ENCODE measurements at places on chromosomes 2 and 18. TPM values are rescaled to one million over a fixed set of nuclear protein-coding genes. Genes with fewer than 3 reads are reported as not detected.

DNA sequence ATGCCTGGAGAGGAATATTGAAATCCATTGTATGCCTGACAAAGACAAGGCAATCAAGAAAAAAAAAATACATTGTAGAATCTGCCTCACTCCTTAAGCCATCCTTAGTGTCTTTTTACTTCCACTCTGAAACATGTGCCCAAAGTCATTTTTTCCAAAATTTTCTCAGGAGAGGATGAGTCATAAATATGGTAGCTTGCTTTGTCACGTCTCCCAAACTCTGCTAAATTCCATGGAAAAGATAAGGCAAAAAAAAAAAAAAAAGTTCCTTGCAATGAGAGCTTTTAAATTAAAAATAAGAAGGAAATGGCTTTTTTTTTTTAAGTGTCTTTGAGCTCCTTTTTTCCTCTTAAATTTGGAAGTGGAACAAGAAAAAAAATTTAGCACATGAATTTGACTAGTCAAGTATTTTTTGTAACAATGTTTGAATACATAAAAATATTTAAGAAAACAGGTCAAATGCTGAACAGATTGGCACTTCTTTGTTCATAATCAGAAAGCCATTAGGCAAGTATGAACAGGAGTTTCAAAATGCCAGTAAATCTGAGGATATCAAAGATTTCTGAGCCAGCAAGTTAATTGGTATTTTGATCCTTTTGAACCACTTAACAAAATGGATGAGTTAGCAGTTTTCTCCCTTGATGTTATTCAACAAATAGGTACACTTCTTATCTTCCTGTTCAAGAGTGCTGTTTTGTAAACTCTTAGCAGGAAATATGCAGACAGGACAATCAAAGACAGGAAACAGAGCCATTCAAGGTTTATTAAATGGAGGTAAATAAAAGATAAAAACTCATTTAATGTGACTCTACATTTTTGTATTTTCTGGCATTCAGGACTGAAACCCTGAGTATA lies 247.3 kb upstream of the SP5 start:
- ATAC-seq, result no peak

The MPPE1 gene
- total RNA-seq, result 22.7 TPM

DNA sequence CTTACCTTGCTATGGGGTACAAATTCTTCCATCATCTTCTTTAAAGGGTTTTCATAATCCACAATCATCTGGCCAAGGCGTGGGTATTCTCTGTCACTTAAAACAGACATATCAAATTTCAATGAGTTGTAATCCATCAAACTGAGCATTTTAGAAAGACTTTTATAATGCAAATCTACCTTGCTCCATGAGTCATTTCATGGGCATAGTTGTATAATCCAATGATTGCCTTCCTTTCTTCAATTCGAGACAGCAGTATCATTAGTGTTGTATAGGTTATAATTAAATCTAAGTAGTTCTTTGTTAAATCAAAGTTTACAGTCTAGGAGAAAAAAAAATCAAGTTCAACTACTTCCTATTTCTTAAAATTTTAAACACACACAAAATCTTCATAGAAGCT lies 36.3 kb downstream of the NCKAP1 start:
- no peak for ATAC-seq

The ANO7 gene
- total RNA-seq, result 0.73 TPM

- peak; percentile 60 for ATAC-seq
These were observed 51.0 kb upstream of the EML4 start for GRCh38 chr2:42117923-42118753.

The DNAJC5G gene
- total RNA-seq, result 0.16 TPM

DNA sequence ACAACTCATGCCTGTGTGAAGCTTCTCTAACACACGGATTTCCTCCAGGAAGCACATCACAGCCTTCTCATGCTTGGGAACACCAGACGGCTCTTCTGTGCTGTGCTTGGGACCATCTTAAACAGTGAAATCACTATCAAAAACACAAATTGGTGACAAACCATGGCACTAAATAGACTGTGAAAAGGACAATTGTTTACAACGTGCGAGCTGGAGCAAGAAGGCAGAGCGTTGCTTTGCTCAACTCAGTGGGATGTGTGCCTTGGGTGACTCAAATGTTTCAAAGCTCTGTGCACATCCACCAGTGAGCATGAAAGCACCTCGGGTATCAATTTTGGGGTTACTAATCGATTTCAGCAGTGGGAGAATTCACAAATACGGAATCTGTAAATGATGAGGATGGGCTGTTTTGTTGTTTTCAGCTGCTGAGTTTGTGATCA lies 182.4 kb upstream of the ARL4C start:
- no peak for ATAC-seq

The RBBP8 gene
- total RNA-seq, result 16.5 TPM

The GCG gene
- 0.89 TPM for total RNA-seq

- no peak for ATAC-seq
These were observed 281.5 kb upstream of the EPAS1 start for GRCh38 chr2:46015671-46016070.

The REG1A gene
- 0.56 TPM for total RNA-seq

DNA sequence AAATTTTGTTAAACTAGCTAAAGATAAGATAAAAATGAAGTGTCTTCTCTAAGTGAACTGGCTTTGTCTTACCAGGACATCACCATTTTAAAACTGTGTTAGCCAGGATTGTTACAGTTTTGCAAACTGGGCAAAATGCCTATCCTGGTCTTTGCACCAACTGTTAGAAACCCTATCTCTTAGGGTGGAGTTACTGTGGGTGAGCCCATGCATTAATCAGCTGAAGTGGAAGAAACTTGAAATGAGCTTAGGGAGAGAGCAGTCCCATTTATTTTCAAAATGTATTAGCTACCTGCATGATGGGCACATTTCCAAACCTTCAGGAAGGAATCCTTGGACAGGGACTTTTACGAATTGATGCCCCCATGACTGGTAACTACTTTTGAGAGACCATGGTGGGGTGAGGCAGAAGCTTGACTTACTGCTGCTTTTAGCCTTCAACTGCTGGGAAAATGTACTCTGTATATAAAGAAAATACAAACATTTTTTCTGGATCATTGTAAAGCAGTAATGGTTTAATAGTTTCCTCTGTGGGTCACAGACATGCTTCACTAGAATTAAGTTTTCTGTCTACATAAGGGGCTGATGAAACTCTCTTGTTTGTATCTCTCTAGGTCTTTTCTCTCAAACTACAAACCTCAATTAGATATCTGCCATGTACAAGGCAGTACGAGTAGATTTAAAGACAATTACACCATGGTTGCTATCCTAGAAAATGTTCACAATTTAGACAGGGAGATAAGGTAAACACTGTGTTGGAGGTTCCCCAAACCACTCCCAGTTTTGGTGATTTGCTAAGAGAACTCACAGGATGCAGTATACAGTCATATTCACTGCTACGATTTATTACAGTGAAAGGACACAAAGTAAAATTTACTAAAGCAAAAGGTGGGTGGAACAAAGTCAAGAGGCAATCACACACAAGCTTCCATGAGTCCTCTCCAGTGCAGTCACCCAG lies 321.4 kb upstream of the MMADHC start:
- ATAC-seq, result peak; percentile 91

GRCh38 chr2:29047083-29047845 lies 27.1 kb downstream of the PCARE start:
- ATAC-seq, result no peak

The TMEM131 gene
- total RNA-seq, result 20.0 TPM

- ATAC-seq, result no peak
These were observed 7.3 kb upstream of the MLPH start for GRCh38 chr2:237479747-237480146.

DNA sequence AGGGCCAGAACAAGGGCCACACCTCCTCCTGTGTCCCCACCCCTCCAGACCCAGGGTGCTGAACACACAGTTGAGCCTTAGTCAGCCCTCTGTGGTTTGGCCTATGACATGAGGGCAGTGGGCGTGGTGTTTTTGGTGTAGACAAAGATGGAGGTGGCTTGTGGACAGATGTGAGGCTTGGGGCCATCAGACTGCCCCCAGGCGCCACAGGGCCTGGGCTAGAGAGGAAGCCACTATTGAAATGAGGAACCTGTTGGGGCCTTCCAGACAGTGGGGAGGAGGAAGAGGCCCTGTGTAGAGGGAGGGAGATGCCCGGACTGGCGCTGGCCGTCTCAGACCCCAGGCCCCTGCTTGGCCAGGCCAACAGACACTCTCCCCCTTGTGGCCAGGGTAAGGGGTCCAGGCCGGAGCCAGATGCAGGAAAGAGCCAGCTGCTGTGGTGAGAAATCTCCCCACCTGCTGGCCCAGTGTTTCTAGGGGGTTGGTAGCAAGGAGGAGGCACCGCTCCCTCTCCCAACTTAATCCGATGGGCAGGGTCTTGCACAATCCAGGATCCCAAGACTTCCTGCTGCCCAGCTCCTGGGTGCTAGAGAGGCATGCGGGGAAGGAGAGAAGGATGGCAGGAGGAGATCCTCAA lies 53.8 kb downstream of the SMAD7 start:
- ATAC-seq, result peak; percentile 93

DNA sequence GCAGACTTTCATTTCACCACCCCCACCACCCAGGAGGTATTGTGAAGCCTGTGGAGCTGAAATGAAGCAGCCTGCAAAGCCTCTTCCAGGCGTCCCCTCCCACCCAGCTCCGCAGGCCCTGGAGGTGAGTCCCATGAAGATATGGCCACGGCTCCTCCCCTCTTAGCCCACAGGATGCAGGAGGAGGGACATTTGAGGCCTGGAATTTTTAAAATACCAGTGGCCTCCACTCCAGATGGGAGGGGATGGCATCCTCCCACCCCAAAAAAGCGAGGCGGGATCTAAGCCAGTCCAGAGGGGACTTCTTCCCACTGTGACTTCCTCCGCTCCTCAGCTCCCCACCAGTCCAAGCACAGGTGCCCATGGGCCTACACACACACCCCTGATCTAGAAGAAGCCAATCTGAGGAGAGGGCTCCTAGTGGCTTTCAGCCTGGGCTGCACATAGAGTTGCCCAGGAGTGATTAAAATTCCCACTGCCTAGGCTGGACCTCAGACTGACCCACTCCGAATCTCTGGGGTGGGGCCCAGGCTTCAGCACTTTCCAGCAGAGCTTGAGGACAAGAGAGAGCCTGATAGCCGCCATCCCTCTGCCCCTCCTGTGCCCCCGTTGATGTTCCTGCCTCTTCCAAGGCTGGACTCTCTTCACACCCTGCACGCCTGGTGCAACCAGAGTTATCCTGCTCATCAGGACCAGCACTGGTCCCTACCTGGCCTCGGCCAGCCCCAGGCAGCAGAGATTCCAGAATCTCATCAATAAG lies 206.9 kb downstream of the TNS1 start:
- no peak for ATAC-seq

GRCh38 chr2:119760237-119760955 lies 674 bp downstream of the PTPN4 start:
- no peak for ATAC-seq

DNA sequence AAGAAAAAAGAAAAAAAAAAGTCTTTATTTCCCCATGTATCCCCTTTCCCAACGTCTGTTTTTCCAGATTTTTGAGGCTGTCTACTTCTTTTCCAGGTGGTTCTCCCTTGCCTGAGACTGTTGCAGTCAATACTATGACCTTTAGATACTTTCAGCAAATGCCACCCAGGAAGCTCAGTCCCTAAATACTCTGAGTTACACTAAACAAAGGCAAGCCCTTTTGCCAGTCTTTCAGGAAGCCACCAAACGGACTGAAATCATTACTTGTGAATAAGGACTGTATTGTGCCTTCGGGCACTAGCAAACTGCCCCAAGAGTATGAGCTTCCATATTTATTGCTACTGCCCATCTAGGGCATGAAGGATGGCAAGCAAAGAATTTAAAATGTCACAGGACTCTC lies 621.3 kb downstream of the SUCLG1 start:
- ATAC-seq, result no peak
